ENCODE measurements at places on chromosomes 6 and 20.

DNA sequence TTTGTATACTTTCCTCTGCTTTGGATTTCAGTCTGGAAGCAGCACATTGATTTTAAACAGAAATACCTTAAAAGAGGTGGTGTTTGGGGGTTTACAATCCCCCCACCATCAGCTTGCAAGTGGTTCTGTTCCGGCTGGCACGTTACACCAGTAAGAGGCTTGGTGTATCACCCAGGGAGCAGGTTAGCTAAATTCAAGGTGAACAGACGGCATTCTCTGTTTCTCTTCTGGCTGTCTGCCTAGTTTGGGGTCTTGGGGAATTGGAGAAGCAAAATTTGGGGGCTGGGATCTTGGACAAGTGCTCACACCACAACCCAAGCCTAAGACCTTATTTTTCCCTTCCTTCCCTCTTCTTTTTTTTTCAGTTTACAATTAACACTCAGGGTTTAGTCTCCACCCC is 7.5 kb upstream of the APCDD1L start:
- no peak for DNase-seq

- no peak for DNase-seq
Measured at GRCh38 chr6:135937106-135937505, 85.6 kb downstream of the PDE7B start.

DNA sequence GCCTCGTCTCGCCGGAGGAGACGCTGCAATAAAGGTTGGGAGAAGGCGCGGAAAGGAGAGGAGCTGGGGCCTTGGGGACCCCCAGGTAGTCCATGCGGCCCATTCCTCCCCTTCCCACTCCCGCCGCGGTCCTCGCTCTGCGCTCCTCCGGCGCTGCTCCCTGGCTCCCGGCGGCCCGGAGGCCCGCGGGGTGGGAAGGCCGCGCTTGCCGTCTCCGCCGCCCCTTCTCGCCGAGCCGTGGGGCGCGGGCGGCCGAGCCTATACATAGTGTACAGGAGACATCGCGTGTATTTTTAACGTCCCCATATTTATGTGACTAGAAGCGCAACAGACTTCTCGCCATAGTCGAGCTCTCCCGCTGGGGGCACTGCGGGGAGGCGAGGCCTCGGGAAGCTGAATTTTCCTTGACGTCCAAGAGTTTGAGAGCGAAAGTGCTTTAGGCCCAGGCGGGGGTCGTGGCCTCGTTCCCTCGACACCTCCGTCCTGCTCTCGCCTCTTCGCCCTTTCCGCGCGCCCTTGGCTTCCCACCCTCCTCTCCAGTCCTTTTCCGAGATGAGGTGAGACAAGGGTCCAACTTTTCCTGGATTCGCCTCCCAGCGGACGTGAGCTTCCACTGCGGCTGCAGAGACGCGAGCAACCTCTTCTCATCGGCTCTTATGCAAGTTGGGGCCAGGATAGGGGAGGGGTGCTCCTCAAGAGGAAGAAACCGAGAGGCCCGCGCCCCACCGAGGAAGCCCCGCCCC is 29.0 kb downstream of the SLC12A5 start:
- DNase-seq = no peak

DNA sequence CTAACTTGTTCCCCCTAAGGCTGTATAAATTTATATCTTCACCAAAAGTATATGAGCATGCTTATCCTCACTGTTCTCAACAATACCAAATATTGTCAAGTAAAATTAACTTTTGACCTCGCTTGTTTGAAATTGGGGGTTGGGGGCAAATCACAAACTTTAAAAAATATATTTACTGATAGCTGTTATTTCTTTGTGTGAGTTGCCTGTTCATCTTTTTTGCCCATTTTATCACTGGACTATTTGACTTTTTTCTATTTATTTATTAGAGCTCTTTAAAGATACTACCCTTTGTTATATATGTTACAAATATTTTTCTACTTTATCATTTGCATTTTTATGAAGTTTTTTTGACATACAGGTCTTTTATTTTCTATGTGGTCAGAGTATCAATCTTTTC is 187.7 kb downstream of the ZDHHC14 start:
- DNase-seq = no peak

DNA sequence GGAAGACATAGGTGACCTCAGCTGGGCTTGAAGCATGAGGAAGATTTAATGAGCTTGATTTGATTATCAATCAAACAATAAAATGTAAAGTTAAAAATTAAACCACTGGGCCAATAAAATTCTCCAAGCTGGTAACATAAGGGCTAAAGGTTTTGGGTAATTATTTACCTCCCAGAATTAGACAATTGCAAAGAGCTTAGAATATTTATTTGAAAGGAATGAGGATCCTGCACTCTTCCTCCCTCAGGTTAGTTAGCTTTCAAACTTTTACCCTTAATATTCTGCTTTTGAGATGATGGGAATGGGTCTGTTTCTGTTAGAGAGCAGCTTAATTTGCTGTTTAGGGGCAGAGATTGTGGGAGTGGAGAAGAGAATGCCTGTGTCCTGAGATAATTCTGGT is at the start of gene SLC17A4:
Gene SLC17A4, plus strand, starts transcription at position 208 of the 400 bp plus-strand sequence. CDS start 7,221 bp downstream, outside the sequence.
- no peak for DNase-seq

DNA sequence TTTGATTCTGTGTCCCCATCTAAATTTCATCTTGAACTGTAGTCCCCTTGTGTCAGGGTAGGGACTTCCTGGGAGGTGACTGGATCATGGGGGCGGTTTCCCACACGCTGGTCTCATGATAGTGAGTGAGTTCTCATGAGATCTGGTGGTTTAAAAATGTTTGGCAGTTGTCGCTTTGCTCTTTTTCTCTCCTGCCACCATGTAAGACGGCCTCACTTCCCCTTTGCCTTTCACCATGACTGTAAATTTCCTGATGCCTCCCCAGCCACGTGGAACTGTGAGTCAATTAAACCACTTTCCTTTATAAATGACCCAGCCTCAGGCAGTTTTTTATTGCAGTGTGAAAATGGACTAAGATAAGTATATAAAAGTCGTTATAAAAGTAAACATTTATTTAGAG is 80.5 kb upstream of the SGK1 start:
- no peak for DNase-seq

GRCh38 chr6:147930745-147931144 is 411.9 kb upstream of the SASH1 start:
- DNase-seq = no peak

DNA sequence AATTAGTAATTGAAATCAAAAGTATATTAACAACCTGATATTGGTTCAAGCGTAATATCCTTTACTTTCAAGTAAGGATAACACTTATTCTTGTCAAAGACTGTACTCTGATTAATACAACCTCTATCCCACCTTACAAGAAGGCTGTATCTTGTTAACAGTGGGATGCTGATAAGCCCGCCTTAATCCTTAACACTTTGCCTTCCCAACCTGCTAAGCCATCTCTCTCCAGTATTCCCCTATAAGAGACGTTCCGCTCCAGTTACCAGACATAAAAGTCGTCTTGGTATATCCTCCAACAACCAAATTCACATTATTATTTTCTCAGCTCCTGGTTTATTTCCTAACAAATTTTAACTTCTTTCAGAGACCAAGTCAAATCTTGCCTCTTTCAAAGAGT is 2.0 kb downstream of the BTBD9 start:
- no peak for DNase-seq

GRCh38 chr6:145711372-145711771 is 23.9 kb downstream of the EPM2A start:
- DNase-seq = no peak

- no peak for DNase-seq
Measured at GRCh38 chr20:34570859-34571306, 12.4 kb downstream of the MAP1LC3A start.

DNA sequence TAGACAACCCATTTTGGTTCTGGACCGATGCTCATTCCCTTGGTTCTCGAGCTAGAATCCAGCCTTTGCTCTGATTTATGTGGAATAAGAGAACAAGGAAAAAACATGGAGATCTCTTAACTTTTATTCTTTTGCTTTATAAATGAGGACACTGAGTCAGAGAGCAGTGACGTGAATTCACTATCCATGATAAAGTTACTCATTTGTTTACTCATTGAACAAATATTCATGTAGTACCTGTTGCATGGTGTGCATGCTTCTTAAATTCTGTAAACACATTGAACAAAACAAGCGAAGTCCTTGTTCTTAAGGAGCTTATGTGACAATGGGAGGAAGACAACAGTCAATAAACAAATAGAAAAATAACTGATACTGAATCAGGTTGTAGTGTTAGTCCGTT is 56.9 kb downstream of the BMP2 start:
- DNase-seq = no peak

DNA sequence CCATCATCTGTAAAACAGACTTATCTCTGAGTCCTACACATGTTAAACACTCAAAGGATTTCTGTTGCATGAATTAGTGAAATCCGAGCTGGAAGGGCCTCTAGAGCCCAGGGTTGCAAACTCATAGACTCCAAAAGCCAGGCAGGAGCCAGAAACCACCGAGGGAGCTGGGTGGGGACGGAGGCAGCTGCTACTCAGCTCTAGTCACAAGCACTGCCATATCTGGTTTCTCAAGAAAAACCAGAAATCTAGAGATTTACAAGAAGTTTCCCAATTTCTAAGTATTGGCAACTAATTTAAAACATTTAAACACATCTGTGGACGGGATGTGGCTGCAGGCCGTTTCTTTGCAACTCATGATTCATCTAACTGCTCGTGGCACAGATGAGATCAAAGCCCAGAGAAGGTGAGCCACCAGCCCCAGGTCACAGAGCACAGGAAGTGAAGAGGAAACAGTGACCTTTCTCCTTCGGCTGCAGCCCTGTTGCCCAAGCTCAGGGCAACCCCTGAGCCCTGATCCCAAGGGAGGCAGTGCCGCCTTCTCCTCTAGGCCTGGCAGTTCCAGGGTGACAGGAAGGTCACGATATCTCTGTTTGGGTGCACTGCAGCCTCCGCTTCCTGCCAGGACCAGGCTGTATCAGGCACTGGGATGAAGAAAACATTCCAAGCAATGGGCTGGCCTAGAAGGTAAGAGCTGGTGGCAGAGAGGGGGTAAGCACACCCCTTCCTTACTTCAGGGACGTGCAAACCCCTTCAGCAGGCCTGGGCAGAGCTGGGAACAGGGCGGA is 26.4 kb upstream of the PTGIS start:
- DNase-seq = no peak

DNA sequence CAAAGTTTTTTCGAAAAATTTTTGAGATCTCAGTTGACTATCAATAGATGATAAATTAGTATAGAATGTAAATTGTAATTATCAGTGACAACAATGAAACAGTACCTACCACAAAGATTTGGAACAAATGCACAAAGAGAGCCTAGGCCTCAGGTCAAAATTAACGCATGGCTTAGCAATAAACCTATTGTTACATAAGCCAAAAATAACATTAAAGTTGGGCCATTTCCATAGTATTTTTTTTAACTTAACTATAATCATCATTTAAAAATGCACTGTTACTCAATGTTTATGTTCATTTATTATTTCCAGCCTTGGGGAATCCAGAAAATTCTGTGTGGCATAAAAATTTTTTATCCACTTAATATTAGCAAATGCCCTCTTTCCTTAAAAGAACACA is 117.0 kb downstream of the EPB41L2 start:
- DNase-seq = no peak

GRCh38 chr6:50889497-50889896 is 70.8 kb downstream of the TFAP2B start:
- DNase-seq = no peak

GRCh38 chr6:29527126-29527525 is 32.4 kb downstream of the UBD start:
- DNase-seq = no peak

GRCh38 chr20:46132705-46133120 is 14.6 kb downstream of the CD40 start:
- peak; percentile 23 for DNase-seq
